ENCODE measurements at places on chromosomes 3 and 15. TPM values are rescaled to one million over a fixed set of nuclear protein-coding genes. Genes with fewer than 3 reads are reported as not detected.

DNA sequence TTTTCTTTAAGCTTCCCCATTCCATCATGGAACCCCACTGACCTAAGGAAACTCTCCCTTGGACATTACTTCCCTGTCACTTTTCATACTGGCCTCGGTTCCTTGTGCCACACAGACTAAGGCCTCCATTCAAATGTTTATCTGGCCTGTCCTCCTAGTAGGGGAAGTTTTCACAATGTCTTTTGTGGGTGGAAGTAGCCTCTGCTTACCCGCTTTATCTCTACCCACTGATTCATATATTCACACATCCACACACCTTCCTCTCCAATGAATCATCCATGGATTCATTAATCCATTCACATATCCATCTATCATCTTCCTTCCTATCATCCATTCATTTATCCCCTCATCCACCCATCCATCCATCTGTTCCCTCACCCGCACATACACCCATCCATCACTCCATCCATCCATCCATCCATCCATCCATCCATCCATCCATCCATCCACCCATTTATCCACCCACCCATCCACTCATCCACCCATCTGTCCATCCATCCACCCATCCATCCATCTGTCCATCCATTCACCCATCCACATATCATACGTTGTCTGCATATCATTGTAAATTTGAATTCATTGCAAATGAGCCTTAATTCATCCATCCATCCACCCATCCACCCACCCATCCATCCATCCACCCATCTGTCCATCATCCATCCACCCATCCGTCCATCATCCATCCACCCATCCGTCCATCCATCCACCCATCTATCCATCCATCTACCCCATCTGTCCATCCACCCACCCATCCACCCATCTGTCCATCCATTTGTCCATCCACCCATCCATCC, 49.1 kb downstream of the IQSEC1 start:
- DNase-seq, result no peak

The ALPK3 gene
- total RNA-seq, result 2.5 TPM

- DNase-seq, result no peak
Measured at GRCh38 chr3:54621184-54621583, 306.7 kb downstream of the LRTM1 start.

- DNase-seq, result no peak
Measured at GRCh38 chr3:8239718-8240695, 261.6 kb upstream of the LMCD1 start.

The ADGRG7 gene
- total RNA-seq, result not detected

The GRAMD2A gene
- 7.4 TPM for total RNA-seq

The OSTN gene
- total RNA-seq, result not detected

DNA sequence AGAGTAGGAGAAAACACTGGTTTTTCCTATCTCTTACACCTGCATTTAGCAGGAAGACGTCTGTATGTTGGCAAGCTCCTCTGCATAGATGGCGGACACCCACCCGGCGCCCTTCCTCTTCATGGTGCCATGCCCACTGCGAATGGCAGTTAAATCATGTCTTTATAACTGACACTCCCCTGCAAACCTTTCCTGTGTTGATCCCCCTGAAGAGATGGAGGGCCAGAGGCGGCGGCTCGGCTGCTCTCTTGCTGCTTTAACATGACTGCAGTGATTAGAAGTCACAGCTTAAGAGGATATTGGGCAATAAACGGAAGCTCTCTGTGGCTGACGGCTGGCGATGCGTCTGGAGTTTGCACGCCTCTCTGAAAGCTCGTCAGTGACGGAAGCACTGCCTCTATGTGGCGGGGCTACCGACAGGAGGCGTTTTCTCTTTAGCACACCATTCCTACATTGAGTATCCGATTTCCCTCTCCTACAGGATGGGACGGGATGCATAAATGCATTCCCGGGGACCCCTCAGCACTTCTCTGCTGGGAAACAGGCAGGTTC, 25.5 kb upstream of the SNRPA1 start:
- no peak for DNase-seq

GRCh38 chr3:23183731-23184130, 19.4 kb upstream of the UBE2E2 start:
- DNase-seq, result no peak

DNA sequence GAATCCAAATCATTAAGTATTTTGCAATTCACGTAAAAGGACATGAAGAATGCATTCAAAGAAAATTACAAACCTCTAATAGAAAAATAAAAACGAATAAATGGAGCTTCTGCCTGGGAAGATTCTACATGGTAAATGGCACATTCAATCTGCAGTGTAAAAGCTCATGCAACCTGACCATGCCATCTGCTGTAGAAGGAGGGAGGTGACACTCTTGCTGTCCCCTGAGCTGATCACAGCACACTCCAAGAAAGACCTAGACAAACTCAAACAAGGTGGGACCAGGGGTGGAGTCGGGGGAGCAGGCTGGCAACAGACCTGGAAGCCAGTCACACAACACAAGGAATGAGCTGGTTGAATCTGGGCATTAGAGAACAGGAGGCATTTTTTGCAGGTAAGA, 101.8 kb downstream of the BDH1 start:
- no peak for DNase-seq

- DNase-seq, result no peak
Measured at GRCh38 chr15:71153823-71154524, 38.7 kb downstream of the THSD4 start.

GRCh38 chr3:133486658-133487057, 86.8 kb downstream of the BFSP2 start:
- no peak for DNase-seq

DNA sequence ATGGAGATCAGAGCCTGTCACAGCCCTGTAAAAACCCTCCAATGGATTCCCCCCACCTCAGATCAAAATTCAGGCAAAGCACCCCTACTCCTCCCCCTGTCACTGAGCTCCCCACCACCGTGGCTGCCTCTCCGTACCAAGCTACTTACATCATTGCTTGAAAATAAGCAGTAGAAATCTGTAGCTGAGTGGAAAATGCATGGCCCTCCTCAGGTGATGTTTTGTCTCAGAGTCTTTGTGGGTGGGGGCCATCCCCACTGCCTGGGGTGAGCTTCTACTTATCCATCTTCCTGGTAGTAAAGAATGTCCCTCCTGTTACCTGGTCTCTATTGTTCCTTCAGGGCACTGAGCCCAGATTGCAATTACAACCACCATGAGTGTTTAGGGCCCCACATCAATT, 34.5 kb downstream of the SLCO2A1 start:
- DNase-seq, result no peak

GRCh38 chr3:162269636-162270458, 773.2 kb downstream of the OTOL1 start:
- DNase-seq, result no peak

DNA sequence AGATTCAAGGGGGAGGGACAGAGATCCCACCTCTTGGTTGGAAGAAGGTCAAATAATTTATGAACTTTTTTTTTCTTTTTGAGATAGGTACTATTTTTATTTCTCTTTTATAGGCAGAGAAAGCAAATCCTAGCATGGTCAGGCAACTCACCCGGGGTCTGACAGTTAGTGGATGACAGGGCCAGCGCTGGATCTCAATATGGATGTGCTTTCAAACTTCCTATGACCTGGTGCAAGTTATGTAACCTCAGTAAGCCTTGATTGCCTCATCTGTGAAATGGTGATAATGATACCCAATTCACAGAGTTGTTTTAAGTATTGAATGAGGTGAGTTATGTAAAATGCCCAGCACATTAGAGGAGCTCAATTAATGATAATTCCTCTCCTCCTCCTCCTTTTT, 86.8 kb upstream of the MEF2A start:
- no peak for DNase-seq

The PTH1R gene
- total RNA-seq, result 13.0 TPM

DNA sequence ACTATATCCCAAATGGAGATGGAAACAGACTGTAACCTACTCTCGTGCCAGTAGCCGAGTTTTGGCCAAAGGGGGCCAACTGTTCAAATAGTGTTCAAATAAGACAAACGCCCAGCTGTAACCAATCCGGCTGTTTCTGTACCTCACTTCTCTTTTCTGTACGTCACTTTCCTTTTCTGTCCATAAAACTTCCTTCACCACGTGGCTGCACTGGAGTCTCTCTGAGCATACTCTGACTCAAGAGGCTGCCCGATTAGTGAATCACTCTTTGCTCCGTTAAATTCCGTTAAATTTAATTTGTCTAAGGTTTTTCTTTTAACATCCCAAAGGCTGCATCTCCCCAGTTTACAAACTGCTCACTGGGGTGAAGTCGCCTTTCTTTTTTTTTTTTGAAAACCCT, 219.2 kb upstream of the P2RY1 start:
- no peak for DNase-seq

The SLITRK3 gene
- 2.9 TPM for total RNA-seq

GRCh38 chr3:33062866-33063265, 34.1 kb downstream of the GLB1 start:
- DNase-seq, result no peak

DNA sequence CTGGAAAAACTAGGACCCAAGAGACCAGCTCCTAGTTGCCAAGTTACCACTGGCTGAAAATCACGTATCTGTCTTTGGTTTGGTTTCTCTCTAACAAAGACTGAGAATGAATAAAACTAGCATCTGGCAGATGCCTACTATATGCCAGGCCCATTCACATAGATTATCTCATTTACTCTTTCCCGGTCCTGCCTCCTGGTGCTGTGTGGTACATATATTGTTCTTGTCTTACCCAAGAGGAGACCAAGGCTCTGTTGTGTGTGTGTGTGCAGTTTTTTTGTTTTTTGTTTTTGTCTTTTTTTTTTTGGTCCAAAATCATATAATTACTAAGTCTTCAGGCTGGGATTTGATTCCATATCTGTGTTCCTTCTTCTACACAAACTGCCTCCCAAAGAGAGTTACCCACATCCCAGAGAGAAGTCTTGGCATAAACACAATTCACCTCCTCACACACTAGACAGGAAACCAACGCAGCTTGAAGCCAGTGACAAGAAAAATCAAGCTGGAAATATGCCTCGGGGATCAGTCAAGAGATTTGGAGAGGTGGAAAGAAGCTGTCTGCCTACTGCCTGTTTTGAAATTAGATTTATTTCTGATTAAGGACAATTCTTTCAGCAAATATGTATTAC, 891 bp downstream of the AHSG start:
- no peak for DNase-seq

GRCh38 chr3:101873619-101874018, 24.3 kb downstream of the NFKBIZ start:
- no peak for DNase-seq

DNA sequence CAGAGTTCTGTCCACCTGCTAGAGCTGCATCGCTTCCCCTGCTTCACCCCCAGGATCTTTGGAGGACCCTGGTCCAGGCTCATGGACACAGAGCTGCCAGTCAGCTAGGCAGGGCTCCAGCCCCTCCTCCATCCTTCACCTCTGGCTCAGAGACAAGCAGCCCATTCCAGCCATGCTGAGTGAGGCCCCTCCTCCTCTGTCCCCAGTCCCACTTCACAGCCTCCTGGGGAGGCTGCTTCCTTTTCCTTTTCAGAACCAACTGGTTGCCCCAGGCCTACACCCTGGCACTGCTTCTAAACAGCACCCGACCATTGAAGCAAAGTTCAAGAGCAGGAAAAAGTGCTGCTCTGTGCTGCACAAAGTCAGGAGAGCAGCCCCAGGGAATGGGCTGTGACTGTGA, 22.2 kb downstream of the IQSEC1 start:
- DNase-seq, result no peak

DNA sequence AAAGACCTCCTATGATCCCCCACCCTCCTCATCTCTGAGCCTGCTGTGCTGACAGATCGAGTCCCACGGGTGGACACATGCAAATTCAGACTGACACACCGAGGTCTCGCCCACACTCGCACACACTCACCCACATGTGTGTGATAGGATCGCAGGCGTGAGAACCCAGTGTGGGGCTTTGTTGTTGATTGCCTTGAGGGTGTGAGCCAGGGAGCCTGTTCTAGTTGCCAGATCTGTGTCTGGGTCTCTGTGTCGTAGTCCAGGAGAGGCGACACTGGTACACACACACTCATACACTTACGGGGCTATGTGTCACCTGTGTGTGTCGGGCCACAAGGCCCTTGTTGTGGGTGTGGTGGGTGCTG, 2.0 kb downstream of the EPHB3 start:
- DNase-seq, result no peak
